ENCODE measurements at places on chromosomes 12 and 14.

DNA sequence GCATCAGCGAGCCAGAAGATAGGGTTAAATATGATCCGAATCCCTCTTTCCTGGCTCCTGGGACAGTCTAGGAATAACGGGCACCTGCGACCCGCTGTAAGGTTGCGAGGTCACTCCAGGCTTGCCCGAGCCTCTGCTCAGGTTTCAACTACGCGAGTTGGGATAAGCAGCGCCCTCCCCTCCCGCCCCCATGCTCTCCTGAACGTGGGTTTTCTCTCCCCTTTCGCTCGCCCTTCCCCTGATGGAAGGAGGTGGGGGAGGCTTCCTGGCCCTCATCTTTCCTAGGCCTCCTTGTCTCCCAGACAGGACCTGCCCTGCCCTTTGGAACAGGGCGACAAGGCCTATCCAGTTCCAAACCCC lies 753 bp upstream of the ATP5MC2 start:
- peaks cover 18% of the 10 kb centered on the region for H3K27me3 ChIP-seq
- H3K4me3 ChIP-seq, result peak overlapping the region; percentile 78
- peaks cover 31% of the 10 kb centered on the region for H3K4me1 ChIP-seq
- H3K27ac ChIP-seq, result no peak overlapping the region

DNA sequence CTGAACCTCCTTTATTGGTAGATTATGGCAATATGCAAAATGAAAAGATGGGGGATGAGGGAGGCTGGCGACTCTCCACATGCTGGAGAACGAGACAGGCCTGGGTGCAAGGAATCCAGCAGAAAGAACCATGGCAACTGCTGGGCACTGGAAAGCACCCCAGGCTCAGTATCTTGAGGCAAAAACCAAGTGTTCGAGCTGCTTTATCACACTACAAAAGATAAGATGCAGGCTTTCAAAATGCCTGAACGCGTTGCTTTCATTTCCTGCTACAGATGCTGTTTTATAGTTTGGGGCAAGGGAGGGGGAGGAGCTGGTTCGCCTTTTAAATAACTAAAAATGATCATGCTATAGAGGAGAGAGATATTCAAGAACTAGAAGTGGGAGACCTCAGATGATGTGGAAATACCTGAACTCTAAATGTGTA lies 38.9 kb downstream of the NIN start:
- H3K36me3 ChIP-seq, result peaks cover 25% of the 10 kb centered on the region
- no peaks in the 10 kb centered on the region for H3K27me3 ChIP-seq
- H3K4me1 ChIP-seq, result peaks cover 26% of the 10 kb centered on the region
- peak overlapping the region; percentile 41 for H3K4me3 ChIP-seq
- DNase-seq, result peak; percentile 51
- peak overlapping the region; percentile 77 for H3K27ac ChIP-seq

DNA sequence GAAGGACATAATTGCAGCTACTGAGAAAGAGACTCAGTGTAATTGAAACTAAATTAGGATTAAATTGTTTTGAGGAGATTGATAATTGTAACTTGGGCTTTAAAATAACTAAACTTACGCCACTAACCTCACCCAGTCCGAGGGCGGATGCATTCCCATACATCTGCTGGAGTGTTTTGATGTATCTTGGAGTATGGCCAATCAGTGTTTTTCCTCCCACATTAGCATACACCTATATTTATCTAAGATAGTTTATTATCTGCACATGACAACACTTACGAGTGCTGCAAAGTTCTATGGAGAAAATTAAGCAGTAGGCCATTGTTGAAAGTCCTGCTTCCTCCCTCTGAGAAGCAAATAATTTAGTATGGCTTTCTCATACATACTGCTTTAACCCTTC lies 184.7 kb upstream of the PLEKHG7 start:
- DNase-seq, result no peak
- H3K4me3 ChIP-seq, result no peak overlapping the region
- H3K27ac ChIP-seq, result no peak overlapping the region
- no peaks in the 10 kb centered on the region for H3K36me3 ChIP-seq

DNA sequence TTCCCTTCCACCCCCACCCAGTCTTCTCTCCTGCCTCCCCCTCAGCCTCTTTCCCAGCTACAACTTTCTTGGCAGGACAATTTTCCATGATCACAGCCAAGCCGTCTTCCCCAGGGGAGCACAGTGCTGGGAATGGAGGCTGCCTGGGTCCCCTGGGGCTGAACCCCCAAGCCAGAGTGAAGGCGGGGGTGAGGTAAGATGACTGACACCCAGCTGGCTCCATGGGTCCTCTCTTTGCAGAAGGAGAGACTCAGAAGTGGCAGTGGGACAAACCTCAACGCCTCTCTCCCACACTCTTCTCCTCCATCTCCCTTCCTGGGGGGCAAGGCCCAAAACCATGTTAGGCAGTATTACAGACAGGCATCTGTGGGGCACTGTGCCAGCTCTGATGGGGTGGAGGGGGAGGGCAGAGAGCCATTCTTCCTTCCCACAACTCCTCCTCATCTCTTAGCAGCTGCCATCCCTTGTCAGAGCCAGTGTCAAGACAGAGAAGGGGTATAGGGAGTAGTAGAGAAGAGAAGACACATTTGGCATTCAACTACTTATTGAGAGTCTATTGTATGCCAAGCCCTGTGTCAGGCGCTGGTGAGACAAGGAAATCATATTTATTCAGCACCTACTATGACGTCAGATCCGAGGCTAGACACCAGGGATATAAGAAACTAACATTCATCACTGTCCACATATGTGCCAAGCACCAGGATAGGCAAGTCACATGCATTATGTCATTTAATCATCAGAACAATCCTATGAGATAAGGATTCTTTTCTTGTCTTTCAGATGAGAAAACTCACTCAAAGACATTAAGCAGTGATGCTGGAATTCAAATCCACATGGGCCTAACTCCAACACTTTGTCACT lies 3.6 kb downstream of the ITGA7 start:
- H3K27me3 ChIP-seq, result peaks cover 7% of the 10 kb centered on the region
- no peak overlapping the region for H3K27ac ChIP-seq
- no peak overlapping the region for H3K4me3 ChIP-seq
- H3K36me3 ChIP-seq, result no peaks in the 10 kb centered on the region
- peaks cover 18% of the 10 kb centered on the region for H3K4me1 ChIP-seq

- H3K27ac ChIP-seq, result no peak overlapping the region
- peaks cover 26% of the 10 kb centered on the region for H3K27me3 ChIP-seq
- H3K36me3 ChIP-seq, result no peaks in the 10 kb centered on the region
- DNase-seq, result peak; percentile 9
- H3K4me3 ChIP-seq, result no peak overlapping the region
- peaks cover 7% of the 10 kb centered on the region for H3K4me1 ChIP-seq
Measured at GRCh38 chr14:103188810-103189480, 65.7 kb downstream of the TNFAIP2 start.

DNA sequence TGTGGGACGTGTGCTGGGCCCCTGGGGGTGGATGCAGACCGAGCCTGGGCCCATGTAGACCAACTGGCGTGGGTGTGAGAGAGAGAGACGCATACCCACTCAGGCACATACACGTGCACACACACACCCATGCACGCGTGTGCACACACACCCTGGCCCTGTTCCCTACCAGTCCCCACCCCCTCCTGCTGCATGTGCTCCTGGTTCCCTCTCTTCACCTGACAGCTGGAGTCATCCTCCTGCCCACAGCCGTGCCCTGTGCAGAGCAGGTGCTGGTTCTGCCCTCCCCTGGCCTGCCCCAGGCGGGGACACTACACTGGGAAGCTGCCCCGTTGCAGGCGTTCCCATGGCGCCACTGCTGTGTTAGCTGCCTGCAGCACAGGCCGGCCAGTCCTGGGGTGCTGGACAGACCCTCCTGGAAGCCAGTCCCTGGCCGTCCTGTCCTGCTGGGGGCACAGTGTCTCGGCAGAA lies 18.5 kb downstream of the PACS2 start:
- DNase-seq, result no peak
- no peak overlapping the region for H3K27ac ChIP-seq
- peaks cover 41% of the 10 kb centered on the region for H3K4me1 ChIP-seq
- no peaks in the 10 kb centered on the region for H3K27me3 ChIP-seq
- no peak overlapping the region for H3K4me3 ChIP-seq

DNA sequence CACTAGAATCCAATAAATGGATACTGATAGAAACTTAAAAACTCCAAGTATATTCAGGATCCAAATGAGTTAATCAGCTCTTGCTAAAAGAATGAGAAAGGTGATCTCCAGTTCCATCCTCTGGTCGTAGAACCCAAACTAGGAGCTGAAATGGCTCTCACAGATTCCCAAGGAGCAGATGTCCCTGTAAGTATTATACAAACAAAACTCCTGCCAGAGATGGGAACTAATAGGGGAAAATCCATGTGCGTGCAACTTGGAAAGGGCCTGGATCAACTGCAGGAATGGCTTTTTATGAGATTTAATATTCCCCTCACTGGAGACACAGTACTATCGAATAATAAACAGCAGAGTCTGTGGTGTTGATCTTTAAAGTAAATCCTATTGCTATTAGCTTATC lies 309.2 kb upstream of the TBX3 start:
- no peaks in the 10 kb centered on the region for H3K27me3 ChIP-seq
- H3K4me1 ChIP-seq, result no peaks in the 10 kb centered on the region
- no peak overlapping the region for H3K27ac ChIP-seq
- no peaks in the 10 kb centered on the region for H3K36me3 ChIP-seq
- no peak for DNase-seq

DNA sequence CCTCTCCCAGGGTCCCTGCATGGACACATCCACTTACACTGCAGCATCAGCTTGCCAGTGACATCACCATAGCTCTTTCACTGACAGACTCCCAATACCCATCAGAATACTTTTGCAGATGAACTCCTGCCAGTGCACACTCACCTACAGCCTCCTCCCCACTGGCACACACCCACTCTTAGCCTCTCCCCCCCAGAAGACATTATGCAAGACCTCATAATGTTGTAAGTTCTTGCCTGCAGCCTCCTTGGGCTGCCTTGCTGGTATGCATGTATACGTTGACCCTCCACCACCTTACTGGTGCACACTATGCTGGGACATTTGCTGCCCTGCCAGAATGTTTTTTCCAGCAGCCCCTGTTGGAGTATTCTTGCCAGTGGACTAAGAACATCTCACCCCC lies 324.2 kb downstream of the AEBP2 start:
- H3K27ac ChIP-seq, result no peak overlapping the region
- no peak for DNase-seq
- no peak overlapping the region for H3K4me3 ChIP-seq
- no peaks in the 10 kb centered on the region for H3K36me3 ChIP-seq
- H3K4me1 ChIP-seq, result no peaks in the 10 kb centered on the region

DNA sequence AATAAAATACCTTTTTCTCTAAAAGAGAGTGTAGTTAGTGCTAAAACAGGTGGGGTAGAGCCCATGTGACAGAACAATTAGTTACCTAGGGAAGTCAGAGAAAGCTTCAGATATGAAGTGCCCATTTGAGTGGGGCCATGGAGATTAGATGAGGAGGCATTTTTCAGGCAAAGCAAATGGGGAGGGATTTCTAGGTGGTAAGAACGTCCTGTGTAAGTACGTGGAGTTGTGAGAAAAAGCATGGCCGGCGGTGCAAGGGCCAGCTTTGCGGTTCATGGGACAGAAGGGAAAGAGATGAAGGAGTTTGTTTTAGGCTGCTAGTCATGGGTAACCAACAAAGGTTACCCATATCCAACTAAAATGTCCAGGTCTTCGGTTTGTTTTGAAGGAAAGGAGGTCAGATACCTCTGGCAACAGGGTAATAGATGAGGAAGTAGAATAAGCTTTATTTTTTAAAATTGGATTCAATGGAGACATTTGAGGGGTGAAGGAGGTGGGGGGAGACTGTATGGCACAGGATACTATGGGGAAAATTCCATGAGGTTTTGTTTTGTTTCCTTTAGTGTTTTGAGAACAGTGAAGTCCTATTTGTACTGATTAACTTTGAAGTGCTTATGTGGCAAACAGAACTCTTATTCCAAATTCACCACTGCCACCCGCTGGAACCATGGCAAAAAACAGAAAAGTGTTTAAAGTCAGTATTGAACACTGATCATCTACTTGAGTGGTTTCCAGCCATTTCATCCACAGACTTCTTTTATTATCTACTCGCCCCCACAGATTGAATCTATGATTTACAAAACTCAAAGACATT lies 10.0 kb upstream of the SNRPF start:
- H3K4me3 ChIP-seq, result no peak overlapping the region
- H3K27ac ChIP-seq, result no peak overlapping the region
- H3K4me1 ChIP-seq, result peaks cover 5% of the 10 kb centered on the region
- no peaks in the 10 kb centered on the region for H3K36me3 ChIP-seq

DNA sequence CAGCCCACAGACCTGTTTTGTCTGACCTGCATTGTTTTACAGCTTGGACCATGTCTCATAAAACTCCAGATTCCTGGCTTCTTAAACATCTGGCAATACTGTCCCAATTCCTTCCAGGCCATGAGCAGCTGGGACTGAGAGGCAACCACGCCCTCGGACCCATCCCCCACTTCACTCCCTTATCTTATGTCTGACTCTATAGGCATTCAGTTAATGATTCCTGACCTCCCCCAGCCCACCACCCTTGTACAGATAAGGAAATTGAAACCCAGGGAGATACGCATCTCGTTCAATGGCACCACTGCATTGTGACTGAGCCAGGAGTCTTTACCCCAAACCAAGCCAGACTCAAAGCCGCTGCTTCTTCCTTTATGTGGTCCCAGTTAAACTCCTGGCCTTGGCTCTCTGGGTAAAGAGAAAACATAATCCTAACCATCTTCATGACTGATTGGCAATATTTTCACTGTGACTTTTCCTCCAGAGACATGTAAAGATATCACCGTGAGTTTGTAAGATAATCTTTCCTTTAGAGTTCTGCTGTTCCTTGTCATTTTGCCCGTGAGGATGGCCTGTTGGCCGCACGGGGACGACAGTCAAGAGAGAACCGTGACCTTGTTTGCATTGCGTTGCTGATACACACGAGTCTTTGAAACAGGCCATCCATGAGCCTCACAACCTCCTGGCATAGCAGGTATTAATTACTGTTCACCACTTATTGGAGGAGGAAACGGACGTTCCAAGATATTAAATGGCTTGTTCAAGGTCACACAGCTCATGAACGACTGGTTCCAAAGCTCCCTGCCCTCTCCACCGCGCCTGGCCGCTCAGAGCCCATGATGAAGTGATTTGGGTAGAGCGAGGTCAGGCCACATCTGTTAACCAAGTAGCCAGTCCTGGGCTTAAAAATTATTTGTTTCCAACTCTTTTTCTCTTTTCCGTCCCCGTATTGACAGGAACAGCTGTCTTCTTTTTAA lies 39.4 kb downstream of the MAP1LC3B2 start:
- H3K4me1 ChIP-seq, result peaks cover 32% of the 10 kb centered on the region
- H3K27ac ChIP-seq, result no peak overlapping the region
- DNase-seq, result no peak

- H3K4me3 ChIP-seq, result peak overlapping the region; percentile 75
- peaks cover 24% of the 10 kb centered on the region for H3K36me3 ChIP-seq
- peaks cover 38% of the 10 kb centered on the region for H3K4me1 ChIP-seq
- DNase-seq, result no peak
Measured at GRCh38 chr14:31205681-31206535, 1.7 kb downstream of the HECTD1 start.

GRCh38 chr14:81582420-81582819 lies 48.8 kb upstream of the SEL1L start:
- H3K4me1 ChIP-seq, result no peaks in the 10 kb centered on the region
- no peak overlapping the region for H3K4me3 ChIP-seq
- DNase-seq, result no peak
- H3K27ac ChIP-seq, result no peak overlapping the region
- no peaks in the 10 kb centered on the region for H3K36me3 ChIP-seq
- H3K27me3 ChIP-seq, result peaks cover 4% of the 10 kb centered on the region

GRCh38 chr12:109598428-109598854 lies 24.8 kb downstream of the MVK start:
- H3K4me1 ChIP-seq, result peaks cover 23% of the 10 kb centered on the region
- no peaks in the 10 kb centered on the region for H3K36me3 ChIP-seq
- H3K4me3 ChIP-seq, result no peak overlapping the region
- H3K27me3 ChIP-seq, result no peaks in the 10 kb centered on the region
- H3K27ac ChIP-seq, result no peak overlapping the region

- H3K4me3 ChIP-seq, result no peak overlapping the region
- no peaks in the 10 kb centered on the region for H3K36me3 ChIP-seq
- H3K4me1 ChIP-seq, result no peaks in the 10 kb centered on the region
Measured at GRCh38 chr14:95331708-95332408, 12.2 kb upstream of the CLMN start.

Measured in CD4-positive, alpha-beta T cell (primary cell).